Skeletal muscle cell (primary cell): ENCODE measurements at places on chromosomes 4 and X.
A peak's percentile ranks its signal among the peaks of the same experiment; 100 is the strongest.

DNA sequence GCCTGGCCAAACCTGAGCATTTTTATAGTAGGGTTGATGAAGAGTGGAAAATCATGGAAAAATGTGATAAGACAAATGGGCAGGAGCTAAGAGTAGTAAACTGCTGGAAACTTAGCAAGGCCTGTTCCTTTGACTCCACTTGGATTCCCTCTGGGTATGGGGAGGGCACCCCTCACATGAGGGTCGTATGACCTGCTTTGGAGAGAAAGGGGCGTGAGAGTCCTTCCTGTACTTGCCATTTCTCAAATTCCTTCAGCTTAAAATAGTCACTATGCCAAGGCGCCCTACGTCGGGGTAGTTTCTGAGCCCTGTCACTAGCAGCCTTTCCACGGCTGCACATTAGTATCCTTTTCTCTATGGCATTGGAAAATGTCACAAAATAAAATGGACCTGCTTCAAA, 49.1 kb downstream of the GPRIN3 start:
- no peak for DNase-seq

GRCh38 chr4:143344774-143345173, 8.1 kb downstream of the GAB1 start:
- DNase-seq: no peak

GRCh38 chrX:43870011-43870410, 12.2 kb downstream of the MAOB start:
- no peak for DNase-seq

- DNase-seq: no peak
Measured at GRCh38 chr4:170671171-170671570, 581.4 kb upstream of the AADAT start.

DNA sequence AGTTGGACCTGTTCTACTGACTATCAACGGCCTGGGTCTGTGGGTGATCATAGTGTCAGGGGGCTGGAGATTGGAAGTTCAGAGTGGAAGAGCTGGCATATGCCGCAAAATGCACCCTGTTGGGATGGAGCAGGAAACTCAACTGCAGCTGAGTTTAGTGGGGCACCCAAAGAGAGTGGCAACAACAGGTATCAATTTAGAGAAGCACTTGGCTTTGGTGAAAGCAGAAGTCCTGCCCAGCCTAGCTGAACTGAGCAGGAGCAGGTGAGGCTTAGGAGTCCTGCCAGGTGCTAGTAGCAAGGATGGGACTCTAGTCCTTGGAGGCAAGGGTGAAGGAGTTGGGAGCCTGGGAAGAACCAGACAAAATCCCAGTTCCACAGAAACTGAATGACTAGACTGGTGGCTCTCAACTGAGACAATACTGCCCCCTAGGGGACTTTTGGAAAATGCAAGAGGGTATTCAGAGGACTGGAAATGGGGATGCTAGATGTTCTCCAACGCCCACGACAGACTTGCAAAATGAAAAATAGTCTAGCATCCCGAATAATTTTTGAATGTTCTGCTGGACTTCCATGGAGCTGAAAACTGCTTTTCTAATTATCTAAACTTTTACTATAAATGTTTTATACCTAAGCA, 49.4 kb downstream of the RTL9 start:
- no peak for DNase-seq

DNA sequence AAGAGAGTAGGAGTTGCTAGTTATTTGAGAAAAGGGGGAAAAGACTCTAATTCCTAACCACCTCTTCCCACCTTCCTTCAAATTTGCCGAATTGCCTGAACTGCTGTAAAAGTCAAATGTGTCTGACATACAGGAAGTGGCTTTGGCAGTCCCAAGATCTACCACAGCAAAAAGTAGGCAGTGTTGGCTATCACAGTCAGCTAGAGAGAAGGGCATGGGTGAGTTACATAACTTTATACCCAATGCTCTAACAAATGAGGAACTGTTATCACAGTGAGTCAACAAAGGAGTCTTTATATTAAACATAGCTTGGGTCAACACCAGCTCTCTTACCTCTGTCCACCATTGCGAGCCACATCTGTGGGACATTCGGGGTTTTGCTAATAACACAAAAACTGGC, 2.4 kb upstream of the MBNL3 start:
- no peak for DNase-seq

DNA sequence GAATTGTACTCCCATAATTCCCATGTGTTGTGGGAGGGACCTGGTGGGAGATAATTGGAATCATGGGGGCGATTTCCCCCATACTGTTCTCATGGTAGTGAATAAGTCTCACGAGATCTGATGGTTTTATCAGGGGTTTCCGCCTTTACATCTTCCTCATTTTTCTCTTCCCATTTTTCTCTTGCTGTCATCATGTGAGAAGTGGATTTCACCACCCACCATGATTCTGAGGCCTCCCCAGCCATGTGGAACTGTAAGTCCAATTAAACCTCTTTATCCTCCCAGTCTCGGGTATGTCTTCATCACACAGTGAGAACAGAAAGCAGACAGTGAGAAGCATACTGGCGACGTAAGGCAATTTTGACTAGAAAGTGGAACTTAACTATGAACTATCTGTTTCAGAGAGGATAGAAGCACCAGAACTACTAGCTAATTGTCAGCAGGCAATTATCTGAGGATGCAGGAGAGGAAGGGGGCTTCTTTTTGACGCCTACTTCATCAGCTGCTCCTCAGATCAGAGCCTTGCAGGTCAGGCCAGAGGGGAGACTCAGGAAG, 8.5 kb upstream of the GPR50 start:
- no peak for DNase-seq

- DNase-seq: no peak
Measured at GRCh38 chr4:19123681-19124080, 1102.1 kb upstream of the LCORL start.

- DNase-seq: no peak
Measured at GRCh38 chrX:20029728-20030127, 38.9 kb upstream of the BCLAF3 start.

DNA sequence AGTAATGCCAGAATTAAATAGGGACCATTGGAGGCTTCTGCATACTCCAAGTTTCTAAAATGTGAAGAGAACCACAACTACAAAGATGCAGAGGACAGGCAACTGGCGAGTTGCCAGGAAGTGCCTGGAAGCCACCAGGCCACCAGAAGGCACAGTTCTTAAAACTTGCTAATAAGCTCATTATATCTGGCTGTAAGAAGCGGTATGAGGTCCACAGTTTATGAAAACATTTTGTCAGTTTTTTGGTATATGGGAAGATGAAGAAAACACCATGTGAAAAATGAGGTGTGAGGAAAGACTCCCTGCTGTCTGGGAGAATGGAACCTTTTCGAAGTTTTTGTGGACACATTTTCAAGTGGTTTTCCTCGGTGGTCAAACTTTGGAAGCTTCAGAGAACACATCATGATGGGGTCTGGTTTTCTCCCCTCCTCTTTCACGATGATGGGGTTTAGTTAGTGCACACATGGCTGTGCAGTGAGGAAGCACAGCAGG, 202.7 kb downstream of the NR3C2 start:
- DNase-seq: no peak

DNA sequence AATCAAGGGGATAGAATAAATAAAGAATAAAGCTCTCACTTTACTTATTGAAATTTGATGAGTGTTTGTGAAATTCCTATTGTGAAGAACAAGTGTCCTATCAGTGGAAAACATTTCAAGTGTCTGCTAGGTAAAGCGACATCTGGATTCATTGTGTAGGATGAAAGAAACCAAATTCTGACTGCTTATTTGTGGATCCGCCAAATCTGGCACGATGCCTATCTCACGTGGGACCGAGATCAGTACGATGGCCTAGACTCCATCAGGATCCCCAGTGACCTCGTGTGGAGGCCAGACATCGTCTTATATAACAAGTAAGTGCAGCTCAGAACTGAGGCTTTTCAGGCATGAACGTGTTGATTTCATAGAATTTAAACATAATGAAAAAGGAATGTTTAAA, 1.9 kb downstream of the CHRNA9 start:
- DNase-seq: no peak

GRCh38 chr4:167642250-167642649, 408.0 kb upstream of the SPOCK3 start:
- no peak for DNase-seq

DNA sequence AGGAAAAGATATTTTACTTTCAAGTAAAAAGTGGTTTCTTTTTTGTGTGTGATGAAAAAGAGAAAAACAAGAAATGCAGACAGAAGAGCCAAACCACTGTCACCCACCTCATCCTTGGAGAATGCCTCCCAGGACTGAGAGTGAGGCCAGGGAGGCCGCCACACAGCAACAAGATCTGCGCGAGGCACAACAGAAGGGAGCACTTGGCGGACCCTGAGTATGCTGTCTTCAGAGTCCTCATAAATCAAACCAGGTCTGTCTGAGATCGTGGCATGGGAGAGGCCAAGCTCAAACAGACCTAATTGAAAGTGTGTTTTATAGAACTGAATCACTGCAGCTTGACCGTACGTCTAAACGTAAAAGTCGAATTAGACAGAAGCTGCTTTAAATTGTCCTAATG, 134.3 kb upstream of the VCX2 start:
- peak; percentile 21 for DNase-seq

- DNase-seq: no peak
Measured at GRCh38 chr4:80255329-80256095, 11.0 kb upstream of the FGF5 start.

- no peak for DNase-seq
Measured at GRCh38 chrX:19772096-19772821, 115.1 kb downstream of the SH3KBP1 start.

DNA sequence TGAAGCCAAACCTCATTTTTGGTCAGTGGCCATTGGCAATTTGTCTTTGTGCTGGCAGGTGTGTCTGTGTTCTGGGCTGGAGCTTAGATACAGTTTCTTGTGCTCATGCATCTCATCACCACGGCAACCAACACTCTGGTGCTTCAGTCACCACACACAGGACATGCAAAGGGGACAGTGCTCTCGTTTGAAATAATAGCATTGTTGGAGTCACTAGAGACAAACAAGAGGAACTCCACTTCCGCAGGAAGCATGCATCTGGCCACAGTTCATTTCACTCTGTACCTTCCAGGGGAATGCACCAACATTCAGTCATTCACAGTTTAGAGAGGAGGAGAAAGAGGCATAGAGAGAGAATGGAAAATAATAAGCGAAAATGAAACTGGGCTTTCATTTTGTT, 267.4 kb downstream of the ANK2 start:
- DNase-seq: no peak

- DNase-seq: no peak
Measured at GRCh38 chr4:113043591-113043990, 5.9 kb upstream of the ANK2 start.

- DNase-seq: no peak
Measured at GRCh38 chrX:40462795-40463194, 118.0 kb upstream of the ATP6AP2 start.

DNA sequence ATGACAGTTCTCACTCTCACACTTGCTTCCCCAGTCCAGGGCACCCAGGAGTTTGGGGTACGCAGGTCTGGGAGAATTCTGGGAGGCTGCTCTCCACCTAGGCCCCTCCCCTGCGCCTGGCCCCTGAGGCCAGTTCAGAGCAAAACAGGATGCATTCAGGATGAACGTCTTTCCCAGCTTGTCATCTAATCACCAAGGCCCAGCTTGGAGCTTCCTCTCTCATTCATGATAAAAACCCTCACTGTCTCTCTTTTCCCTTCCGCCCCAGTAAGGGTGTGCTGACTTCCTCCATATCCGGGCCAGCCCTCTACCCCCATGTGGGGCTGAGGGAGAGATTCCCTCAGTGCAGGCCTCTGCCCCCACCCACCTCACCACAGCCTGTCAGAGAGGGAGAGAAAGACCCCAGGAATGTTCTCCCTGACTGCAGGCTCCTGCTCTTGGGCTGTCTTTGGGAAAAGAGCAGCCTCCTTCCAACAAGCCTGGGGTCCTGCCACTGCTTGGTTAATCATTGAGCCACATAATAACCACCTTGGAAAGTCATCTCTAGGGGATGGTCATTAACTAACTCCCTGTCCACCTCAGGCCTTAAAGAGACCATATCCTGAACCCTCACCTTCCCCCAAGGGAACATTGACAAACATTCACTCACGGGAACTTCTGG, 50.1 kb downstream of the STARD8 start:
- DNase-seq: no peak

- peak; percentile 61 for DNase-seq
Measured at GRCh38 chr4:56134266-56134665, 185.5 kb downstream of the CEP135 start.
